CD14-positive monocyte (primary cell): ENCODE measurements at places on chromosomes 2 and 18. TPM values are rescaled to one million over a fixed set of nuclear protein-coding genes. Genes with fewer than 3 reads are reported as not detected.

The SEPTIN10 gene
- 2.3 and 4.4 TPM in 2 replicates for polyA plus RNA-seq

GRCh38 chr2:164873210-164873908 is 31.7 kb upstream of the COBLL1 start:
- DNase-seq, result no peak

DNA sequence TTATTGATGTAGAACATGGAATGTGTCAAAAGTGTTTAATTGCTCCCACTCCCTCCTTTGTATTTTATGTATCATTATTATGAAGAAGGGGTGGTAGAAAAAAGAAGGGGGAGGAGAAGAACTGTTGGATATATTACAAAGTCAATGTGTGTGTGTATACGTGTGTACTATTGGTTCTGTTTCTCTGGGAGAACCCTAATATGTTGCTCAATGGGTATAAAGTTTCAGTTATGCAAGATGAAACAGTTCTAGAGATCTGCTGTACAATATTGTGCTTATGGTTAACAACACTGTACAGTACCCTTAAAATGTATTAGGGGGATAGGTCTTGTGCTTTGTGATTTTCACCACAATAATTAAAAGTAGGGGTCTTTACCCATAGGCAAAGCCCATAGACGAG is 58.1 kb upstream of the ZC3H15 start:
- no peak for DNase-seq

- DNase-seq, result no peak
Measured at GRCh38 chr2:31287654-31288053, 53.7 kb downstream of the EHD3 start.

DNA sequence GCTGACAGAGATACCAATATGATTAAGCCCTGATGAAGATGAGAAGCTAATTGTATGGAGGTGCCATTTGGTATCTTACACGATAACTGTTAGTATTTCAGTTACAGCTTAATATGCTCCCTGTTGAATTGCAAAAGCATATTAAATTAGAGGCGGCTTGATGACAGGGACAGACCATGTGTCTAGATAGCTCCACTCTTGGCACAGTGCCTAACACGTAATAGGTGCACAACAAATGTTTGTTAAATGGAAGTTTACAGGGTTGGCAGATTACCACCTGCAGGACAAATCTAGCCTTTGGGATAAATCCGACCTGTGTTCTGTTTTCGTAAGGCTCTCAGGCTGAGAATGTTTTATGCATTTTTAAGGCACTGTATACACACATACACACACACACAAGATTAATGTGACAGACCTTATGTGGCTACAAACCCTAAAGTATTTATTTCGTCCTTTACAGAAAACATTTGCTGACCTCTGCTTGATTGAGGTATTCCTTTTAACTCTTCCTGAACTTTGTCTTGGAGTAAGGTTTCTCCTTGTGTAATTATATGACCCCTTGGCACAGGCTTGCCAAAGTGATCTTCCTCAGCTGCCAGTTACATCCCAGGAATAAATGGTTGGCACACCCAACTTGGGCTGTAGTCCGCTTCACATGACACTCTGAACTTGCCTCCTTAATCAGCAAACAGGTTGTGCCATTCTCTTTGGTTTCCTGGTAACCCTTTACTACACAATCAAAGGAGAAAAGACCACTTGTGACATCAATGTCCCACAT is 348.9 kb downstream of the HRH4 start:
- no peak for DNase-seq

DNA sequence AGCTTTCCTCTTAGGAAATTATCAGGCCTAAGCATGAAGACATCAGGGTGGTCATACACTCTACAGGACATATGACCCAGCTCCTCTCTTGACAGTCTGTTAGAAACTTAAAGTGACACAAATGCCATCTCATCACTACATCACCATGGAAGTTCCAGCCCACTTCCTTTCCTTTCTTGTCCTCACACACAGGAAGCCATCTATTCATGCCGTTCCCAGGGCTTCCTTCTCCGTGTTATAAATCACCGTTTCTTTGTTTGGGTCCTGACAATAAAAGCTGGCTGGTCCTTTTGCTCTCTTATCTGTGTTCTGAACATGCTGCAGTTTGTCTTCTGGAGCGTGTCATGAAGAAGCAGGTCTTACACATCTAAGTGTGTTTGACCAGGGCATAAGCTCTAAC is 692.1 kb upstream of the CELF4 start:
- no peak for DNase-seq

DNA sequence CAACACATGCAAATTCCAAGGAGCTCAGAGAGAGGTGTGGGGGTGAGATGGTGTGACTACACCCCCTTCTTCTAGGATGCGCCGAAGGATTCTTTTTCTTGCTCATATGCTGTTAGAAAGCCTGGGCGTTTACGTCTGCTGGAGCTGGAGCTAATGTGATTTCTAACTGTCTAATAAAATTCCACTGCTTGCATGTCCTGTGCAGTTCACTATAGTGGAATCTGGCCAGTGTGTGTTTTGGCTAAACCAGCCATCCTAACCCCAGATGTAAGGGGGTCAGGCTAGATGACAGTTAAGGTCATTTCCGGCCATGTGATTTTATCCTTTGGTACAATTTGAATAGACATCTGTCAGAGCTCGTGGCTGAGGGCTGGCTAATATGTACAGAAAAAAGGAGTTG is 194.1 kb downstream of the PRKCE start:
- DNase-seq, result no peak

- no peak for DNase-seq
Measured at GRCh38 chr2:68970566-68971265, 3.7 kb upstream of the GKN1 start.

GRCh38 chr2:240965296-240965904 is 33.0 kb upstream of the SNED1 start:
- peak; percentile 10 for DNase-seq

DNA sequence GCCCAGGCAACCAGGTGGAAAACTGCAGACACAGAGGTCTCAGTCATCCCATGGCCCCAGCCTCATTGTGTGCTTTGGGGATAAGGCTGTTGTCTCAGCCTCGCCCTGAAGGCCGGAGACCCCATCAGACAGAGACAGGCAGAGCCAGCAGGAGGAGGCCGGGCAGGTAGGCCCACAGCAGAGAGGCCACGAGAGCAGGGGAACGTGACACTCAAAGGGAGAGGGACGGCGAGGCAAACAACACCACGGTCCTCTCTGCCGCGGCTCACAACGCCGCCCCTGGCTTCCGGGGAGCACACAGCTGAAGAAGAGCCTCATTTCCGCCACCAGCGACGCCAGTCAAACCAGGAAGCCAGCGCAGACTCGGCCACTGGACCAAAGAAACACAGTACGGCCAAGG is 103.3 kb downstream of the ZNF516 start:
- DNase-seq, result no peak

DNA sequence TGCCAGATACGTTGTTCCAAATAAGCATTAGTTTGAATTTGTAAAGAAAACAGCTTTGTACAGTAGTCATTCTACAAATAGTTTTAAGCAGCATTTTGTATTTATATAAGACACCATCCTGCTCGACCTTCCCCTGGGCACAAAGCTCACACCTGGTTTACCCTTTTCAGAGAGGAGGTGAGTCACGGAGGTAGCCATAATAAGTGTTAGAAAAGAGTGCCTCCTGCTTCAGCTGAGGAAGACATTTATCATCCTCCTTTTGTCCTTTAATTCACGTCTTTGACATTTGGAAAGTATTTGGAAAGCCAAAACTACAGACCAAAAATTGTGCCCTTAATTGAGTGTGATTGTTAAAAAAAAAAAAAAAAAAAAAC is 6.8 kb downstream of the RAB12 start:
- no peak for DNase-seq

GRCh38 chr18:57859314-57859713 is 56.2 kb upstream of the ATP8B1 start:
- DNase-seq, result peak; percentile 24

- DNase-seq, result no peak
Measured at GRCh38 chr2:191845248-191845715, 1.6 kb downstream of the CAVIN2 start.
